ENCODE measurements at places on chromosomes 3 and 15.

DNA sequence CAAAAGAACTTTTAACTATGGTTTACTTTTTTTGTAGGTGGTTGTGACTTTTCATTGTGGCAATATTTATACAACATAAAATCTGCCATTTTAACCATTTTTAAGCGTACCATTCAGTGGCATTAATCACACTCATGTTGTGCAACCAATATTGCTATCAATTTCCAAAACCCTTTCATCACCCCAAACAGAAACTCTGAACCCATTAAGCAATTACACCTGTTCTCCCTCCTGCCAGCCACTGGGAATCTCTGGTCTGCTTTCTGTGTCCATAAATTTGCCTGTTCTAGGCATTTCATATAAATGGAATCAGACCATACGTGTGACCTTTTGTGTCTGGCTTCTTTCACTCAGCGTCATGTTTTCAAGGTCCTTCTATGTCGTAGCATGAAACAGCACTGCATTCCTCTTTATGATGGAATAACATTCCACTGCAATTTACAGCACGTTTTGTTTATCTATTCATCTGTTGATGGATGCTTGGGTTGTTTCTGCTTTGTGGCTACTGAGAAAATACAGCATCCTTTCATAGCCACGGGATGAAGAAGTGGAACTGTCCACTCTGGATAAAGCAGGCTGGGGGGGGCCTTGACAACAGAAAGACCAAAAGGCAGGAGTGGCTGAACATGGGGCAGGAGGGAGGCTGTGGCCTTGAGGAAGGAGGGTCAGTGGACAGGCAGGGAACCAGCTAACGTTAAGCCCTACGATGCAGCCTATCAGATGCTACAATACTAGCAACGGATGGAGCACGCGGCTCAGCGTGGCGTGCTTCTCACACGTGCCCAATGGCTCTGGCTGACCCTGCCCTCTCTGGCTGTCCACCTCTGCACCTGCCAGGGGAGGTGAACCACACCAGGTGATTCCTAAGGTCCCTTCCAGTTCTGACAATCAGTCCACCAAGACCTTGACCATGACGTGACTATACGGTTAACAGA, 110.9 kb downstream of the SEC22A start:
- H3K27me3 ChIP-seq = peaks cover 6% of the 10 kb centered on the region
- no peak overlapping the region for H3K4me3 ChIP-seq
- H3K4me1 ChIP-seq = no peaks in the 10 kb centered on the region
- no peak overlapping the region for H3K27ac ChIP-seq

DNA sequence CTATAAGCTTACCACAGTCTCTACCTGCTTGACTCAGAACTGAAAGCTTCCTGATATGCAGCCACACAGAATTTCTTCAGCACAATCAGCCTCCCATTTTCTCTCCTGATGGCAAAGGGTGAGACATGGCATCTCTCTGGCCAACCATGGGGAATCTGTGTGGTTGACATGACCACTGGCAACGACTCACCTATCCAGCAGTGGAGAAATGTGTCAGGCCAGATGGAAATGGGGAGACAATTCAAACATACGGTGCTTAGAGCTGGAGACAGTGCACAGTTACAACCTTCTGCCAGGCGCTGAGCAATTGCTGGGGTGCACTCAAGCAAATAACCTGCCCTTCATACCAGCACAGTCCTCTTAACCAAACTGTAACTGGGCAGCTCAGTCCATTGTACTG, 3.6 kb downstream of the ZNF385D start:
- H3K36me3 ChIP-seq = no peaks in the 10 kb centered on the region
- no peak for DNase-seq
- no peak overlapping the region for H3K4me3 ChIP-seq
- H3K27me3 ChIP-seq = no peaks in the 10 kb centered on the region
- H3K4me1 ChIP-seq = no peaks in the 10 kb centered on the region

- DNase-seq = no peak
- H3K27me3 ChIP-seq = no peaks in the 10 kb centered on the region
- H3K27ac ChIP-seq = no peak overlapping the region
- H3K4me3 ChIP-seq = no peak overlapping the region
- no peaks in the 10 kb centered on the region for H3K4me1 ChIP-seq
These were observed 48.2 kb downstream of the CYFIP1 start for GRCh38 chr15:22931784-22932536.

GRCh38 chr3:69294014-69294766, 91.7 kb downstream of the FRMD4B start:
- peaks cover 8% of the 10 kb centered on the region for H3K36me3 ChIP-seq
- no peak for DNase-seq
- H3K4me3 ChIP-seq = no peak overlapping the region
- H3K4me1 ChIP-seq = peaks cover 9% of the 10 kb centered on the region

DNA sequence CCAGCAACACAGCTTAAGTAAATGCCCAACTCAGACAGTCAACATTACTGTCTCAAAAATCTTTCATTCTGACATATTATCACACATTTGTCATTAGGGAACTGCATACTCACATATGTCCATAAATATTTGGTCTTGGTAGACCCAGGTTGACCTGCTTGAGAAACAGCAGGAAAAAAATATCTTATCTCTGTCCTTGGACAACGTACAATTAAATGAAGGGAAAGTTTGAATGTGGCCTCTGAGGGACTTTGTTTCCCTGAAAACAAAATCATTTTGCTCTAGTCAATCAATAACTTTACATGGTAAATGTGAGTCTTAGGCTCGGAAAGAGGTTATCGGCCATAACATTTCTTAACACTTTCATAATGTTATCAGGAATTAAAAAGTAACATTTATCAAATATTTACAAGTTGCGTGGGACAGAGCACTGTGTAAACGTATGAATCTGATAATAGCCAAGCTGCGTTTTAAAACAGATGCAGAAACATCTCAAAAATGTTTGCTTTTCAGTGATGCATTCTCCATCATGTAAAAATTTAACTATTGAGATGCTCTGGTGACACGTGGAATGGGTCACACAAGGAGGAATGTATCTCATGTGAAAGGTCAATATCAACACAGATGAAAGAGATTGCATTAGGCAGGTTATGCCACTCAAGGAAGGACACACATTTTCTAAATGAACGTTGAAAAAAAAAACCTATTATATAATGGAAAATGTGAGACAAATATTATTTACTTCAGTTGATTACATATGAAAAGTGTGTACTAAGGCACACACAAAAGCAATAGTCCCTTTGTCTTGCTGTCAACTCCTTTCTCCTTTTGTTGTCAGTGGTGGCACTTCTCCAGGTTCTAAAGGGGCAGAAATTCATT, 304.4 kb downstream of the WDR72 start:
- H3K4me1 ChIP-seq = no peaks in the 10 kb centered on the region
- H3K36me3 ChIP-seq = no peaks in the 10 kb centered on the region
- H3K4me3 ChIP-seq = no peak overlapping the region
- H3K27ac ChIP-seq = no peak overlapping the region
- no peak for DNase-seq

- H3K27me3 ChIP-seq = no peaks in the 10 kb centered on the region
- no peaks in the 10 kb centered on the region for H3K4me1 ChIP-seq
- no peaks in the 10 kb centered on the region for H3K36me3 ChIP-seq
- no peak overlapping the region for H3K4me3 ChIP-seq
- no peak overlapping the region for H3K27ac ChIP-seq
These were observed 459.1 kb upstream of the BCHE start for GRCh38 chr3:166296179-166296783.
